ENCODE measurements at places on chromosomes 6 and 20.
A peak's percentile ranks its signal among the peaks of the same experiment; 100 is the strongest.

DNA sequence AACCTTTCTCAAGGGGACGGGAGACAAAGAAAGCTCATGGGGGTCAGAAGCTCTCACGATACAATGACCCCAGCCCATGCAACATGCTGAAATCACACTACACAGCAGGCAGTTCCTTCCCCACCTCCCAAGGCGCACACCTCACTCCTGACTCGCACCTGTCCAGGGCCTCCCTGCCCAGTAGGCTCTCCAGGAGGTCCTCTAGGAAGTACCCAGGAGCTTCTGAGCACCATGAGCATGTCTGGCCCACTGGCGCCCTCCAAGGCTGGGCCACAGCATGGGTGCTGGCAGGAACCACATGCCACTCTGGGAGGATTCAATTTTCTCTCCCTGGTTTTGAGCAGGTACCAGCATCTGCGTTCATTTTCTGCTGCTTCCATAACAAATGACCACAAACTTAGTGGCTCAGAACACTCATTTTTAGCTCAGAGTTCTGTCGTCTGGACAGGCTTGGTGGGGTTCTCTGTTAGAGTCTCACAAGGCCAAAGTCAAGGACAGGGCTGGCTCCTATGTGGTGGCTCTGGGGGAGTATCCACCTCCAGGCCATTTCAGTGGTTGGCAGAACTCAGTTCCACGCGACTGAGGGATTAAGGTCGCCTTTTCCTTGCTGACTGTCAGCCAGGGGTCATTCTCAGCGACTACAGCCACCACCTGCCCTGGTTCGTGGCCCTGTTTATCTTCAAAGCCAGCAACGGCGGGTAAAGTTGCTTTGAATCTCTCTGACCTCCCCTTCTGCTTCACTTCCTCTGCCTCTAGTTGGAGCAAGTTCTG, 32.7 kb downstream of the ACSS1 start:
- DNase-seq = no peak

GRCh38 chr6:37688078-37688850, 9.4 kb downstream of the MDGA1 start:
- DNase-seq = no peak

- DNase-seq = no peak
Measured at GRCh38 chr20:63335711-63336110, 25.4 kb downstream of the CHRNA4 start.

GRCh38 chr6:63549076-63549475, 23.2 kb upstream of the LOC128125822 start:
- no peak for DNase-seq

DNA sequence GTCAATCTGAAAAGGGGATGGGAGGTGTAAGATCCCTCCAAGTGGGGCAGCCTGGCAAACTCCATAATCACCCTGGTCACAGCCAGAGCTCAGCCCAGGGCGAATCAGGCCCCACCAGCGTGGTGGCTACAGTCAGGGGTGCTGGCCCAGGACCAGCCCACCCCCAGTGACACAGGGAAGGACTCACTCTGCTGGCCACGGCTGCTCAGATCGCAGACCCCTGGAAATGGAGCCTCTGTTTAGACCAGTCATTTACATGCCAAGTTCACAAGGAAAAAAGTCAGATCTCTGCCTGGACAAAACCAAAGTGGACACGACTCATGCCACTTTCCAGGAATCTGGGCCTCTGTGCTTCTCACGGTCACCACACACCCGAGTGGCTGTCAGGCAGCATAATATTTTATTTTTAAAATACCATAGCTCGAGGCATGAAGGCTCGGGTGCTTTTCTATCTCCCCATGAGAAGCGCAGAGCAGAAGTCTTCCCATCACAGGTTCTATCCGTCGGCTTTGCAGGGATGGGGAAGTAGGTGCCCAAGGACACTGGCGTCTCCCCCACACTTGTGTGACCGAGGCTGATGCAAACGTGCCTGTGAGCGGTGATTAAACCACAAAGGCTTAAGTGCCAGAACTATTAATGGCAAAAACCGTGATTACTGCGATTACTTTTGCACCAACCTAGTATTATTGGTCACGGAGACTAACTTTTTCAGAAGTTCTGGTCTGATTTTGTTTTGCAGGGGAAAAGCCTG, 13.0 kb downstream of the PXDC1 start:
- DNase-seq = no peak

DNA sequence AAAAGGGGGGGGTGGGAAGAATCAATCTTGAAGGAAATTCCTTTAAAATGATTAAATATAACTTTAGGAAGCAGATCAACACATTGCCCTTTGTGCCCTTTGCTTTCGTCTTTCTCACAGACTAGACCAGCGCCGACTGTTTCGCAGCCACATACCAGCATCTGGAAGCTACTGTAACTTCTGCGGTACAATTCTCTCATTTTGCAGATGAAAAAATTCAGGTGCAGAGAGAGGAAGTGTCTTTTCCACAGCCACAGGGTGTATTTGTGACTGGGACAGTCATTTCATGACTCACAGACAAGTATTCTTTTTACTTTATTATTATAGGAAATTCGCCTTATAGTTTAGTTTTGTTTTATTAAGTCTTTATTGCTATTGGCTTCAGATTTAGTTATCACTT, 84.2 kb downstream of the UST start:
- DNase-seq = peak; percentile 80

GRCh38 chr6:151434369-151434768, 17.6 kb downstream of the RMND1 start:
- no peak for DNase-seq

DNA sequence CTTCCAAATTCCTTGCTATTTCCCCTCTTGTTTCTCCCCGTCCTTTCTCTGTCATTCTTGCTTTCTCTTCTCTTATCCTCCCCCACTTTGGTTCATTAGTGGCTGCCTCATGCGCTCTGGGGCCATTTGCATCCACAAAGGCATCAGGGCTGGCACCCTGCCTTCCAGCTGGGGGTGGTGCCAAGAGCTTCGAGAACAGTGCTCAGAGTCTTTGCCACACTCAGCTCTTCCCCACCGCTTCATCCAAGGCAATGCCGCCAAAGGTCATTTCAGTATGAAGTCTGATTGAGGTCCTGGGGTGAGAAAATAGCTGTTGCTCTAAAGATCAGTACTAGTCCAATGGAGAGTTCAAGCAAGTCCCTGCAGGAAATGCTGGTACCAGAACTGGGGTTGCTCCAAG, 22.7 kb downstream of the OLIG3 start:
- no peak for DNase-seq

DNA sequence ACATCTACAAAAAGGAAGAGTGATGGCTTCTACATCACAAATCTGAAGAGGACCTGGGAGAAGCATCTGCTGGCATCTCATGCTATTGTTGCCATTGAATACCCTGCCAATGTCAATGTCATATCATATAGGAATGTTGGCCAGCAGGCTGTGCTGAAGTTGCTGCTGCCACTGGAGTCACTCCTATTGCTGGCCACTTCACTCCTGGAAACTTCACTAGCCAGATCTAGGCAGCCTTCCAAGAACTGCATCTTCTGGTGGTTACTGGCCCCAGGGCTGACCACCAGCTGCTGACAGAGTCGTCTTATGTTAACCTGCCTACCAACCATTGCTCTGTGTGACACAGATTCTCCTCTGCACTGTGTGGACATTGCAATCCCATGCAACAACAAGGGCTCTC, 111.8 kb downstream of the PERP start:
- no peak for DNase-seq

- DNase-seq = no peak
Measured at GRCh38 chr6:45477790-45478189, 100.1 kb upstream of the SUPT3H start.

- no peak for DNase-seq
Measured at GRCh38 chr6:53263917-53264316, 84.8 kb downstream of the ELOVL5 start.

DNA sequence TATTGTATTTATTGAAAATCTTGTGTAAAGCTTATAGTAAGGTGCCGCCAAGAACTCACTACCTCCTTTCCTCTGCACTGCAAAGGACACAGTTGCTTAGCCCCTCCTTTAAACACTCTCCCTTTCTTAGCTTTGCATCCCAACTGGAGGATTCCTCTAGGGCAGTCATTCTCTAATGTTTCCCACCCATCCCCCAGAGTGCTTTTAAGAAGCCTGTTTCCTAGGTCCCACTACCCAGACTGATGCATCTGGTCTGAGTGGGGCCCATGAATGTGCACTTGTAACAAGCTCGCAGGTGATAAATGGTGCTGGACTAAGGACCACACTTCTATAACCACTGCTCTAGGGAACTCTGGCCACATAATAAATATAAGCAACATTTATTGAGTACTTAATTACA, 55.2 kb downstream of the B4GALT5 start:
- no peak for DNase-seq

DNA sequence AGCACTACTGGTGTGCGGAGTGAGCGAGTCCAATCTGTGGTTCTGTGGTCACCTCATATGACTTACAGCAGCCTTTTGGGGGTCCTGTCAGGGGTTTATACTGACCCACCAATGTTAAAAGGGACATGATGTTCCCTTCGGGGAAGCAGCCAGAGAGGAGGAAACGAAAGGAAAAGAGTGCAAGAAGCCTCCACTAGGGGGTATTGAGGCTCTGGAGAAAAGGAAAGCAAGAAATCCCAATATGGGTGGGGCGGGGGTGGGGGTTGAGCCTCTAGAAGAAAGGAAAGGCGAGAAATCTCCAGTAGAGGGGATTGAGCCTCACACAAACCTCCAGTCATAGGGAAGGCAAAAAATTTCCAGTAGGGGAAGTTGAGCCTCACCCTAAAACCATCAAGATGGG, 249.3 kb upstream of the ECI2 start:
- DNase-seq = no peak

DNA sequence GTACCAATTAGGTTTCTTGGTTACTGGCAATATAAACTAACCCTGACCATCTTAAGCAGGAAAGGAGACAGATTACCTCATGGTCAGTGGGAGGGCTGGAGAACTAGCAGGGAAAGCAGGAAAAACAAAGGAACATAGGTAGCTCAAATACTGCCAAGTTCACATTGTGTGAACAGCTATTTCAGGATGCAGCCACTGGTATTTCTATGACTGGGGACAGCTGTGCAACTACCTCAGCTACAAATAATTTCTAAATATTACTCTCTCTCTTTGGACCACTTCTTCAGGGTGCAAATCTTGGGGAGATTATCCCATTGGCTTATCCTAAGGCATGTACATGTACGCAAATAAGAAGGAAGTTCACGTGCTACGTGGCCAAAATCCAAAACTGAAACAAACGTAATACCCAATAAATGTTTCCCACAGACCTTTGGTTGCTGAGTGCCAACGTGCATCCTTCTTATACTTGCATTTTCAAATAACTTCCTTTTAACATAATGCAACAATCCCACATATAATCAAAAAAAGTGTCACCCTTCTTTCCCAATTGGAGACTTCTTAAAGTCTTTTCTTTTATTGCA, 180.9 kb downstream of the PHF3 start:
- DNase-seq = no peak

- DNase-seq = peak; percentile 49
Measured at GRCh38 chr6:6003621-6004366, 2.9 kb downstream of the NRN1 start.

- no peak for DNase-seq
Measured at GRCh38 chr20:19802492-19803158, 44.6 kb downstream of the RIN2 start.

- DNase-seq = no peak
Measured at GRCh38 chr6:155440398-155441111, 15.1 kb downstream of the NOX3 start.

DNA sequence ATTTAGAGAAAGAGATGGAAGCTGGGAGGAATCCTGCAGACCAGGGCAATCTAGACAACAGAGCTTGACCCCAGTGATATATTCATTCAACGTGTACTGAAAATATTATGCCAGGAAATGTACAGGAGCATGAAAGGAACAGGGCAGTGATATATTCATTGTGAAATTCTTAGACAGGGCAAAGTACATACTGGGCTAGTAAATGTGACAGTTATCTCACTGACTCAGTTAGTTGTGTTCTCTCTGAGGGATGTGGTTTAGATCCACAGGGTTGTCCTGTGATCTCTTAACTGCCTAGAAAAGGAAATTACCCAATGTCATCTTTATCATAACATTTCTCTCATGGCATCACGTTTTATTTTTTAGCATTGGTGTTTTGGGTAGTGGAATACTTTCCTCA, 891.3 kb downstream of the EYS start:
- no peak for DNase-seq

- peak; percentile 32 for DNase-seq
Measured at GRCh38 chr6:40845553-40845952, 193.5 kb downstream of the UNC5CL start.

DNA sequence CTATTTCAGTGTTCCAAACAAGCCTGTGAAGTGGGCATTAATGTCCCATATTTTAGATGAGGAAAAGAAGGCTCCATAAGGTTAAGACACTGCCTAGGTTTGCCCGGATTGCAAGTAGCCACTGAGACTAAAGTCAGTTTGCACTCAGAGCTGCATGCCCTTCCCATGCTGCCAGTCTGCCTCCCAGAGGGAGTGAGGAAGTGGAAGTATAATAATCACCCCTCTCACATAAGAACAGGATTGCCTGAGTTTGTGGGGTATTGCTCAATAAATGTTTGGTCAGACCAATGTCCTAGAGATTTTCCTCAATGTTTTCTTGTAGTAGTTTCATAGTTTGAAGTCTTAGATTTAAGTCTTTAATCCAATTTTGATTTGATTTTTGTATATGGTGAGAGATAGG, 43.9 kb upstream of the CLIC5 start:
- DNase-seq = no peak

DNA sequence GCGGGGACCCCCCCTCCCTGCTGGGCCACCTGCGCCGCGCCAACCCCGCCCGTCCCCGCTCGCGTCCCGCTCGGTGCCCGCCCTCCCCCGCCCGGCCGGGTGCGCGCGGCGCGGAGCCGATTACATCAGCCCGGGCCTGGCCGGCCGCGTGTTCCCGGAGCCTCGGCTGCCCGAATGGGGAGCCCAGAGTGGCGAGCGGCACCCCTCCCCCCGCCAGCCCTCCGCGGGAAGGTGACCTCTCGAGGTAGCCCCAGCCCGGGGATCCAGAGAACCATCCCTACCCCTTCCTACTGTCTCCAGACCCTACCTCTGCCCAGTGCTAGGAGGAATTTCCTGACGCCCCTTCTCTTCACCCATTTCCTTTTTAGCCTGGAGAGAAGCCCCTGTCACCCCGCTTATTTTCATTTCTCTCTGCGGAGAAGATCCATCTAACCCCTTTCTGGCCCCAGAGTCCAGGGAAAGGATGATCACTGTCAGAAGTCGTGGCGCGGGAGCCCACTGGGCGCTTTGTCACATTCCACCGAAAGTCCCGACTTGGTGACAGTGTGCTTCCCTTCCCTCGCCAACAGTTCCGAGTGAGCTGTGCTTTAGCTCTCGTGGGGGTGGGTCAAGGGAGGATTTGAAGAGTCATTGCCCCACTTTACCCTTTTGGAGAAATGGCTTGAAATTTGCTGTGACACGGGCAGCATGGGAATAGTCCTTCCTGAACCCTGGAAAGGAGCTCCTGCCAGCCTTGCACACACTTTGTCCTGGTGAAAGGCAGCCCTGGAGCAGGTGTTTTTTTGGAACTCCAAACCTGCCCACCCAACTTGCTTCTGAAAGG, 2.1 kb downstream of the VEGFA start:
- peak; percentile 84 for DNase-seq

All from activated CD4-positive, alpha-beta T cell treated with anti-CD3 and anti-CD28 coated beads, Interleukin-2, Interleukin-6, amounts not matched to agents 100 ng/mL and 50 ng/mL, durations not matched to agents 16 hours and 8 hours (primary cell).